ENCODE measurements at places on chromosomes 2 and 18.

DNA sequence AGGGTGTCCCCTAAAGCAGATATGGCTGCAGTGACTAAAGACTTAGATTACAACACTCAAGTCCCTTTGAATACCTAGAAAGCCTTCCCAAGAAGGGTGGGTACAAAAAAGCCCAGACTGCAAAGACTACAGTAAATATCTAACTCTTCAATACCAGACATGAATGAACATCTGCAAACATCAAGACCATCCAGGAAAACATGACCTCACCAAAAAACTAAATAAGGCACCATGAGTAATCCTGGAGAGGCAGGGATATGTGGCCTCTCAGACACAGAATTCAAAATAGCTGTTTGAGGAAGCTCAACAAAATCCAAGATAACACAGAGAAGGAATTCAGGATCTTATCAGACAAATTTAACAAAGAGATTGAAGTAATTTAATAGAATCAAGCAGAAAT is 138.2 kb upstream of the OTOS start:
- no peak for DNase-seq

DNA sequence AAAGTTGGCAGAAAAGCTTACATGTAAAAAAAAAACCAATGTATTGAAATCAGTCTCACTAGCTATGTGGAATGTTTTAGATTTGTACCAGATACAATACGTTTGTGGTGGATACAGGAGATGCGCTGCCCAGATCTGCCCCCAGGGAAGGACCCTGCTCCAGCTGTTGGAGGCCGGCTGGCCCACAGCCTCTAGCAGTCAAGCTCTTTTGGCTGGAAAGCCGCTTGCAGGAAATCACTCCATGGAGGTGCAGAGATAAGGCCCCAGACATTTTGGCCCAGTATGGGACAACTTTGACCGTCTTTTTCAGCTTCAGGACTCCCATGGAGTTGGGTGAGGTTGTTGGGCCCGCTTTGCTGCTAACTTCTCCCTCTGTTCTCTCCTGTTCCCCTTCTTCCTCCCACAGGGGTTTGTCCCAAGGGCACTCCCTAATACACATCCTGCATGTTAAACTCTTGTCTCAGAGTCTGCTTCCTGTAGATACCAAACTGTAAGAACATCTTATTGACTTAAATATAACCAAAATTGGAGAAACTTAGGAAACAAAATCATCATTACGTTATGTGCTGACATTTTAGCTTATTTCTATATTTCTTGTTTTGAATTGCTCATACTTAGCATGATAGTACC is 1.7 kb upstream of the QPCT start:
- DNase-seq: no peak

- no peak for DNase-seq
Observed at GRCh38 chr18:75790796-75791195, 363.3 kb upstream of the SMIM21 start.

GRCh38 chr2:40487602-40488001 is 35.7 kb upstream of the SLC8A1 start:
- DNase-seq: no peak

- no peak for DNase-seq
Observed at GRCh38 chr2:225100269-225100668, 58.0 kb upstream of the DOCK10 start.

GRCh38 chr2:117856415-117857210 is 42.1 kb downstream of the DDX18 start:
- no peak for DNase-seq

DNA sequence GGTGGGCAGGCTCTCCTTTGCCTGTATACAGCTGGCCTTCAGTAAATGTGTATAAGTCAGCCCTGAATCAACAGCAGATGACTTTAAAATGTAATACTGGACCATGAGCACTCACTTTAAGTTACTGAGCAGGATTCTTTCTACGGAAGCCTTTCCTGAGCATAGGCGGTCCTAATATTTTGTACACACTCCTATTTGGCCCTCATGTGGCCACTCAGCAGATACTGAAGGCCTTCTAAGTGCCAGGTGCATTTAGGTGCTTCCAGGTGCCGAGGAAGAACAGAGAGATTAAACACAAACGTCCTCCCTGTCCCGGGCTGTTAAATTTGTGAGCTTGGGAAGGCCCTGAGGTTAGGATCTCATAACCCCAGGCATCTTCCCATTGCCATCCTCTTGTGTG is 27.0 kb downstream of the UXS1 start:
- no peak for DNase-seq

DNA sequence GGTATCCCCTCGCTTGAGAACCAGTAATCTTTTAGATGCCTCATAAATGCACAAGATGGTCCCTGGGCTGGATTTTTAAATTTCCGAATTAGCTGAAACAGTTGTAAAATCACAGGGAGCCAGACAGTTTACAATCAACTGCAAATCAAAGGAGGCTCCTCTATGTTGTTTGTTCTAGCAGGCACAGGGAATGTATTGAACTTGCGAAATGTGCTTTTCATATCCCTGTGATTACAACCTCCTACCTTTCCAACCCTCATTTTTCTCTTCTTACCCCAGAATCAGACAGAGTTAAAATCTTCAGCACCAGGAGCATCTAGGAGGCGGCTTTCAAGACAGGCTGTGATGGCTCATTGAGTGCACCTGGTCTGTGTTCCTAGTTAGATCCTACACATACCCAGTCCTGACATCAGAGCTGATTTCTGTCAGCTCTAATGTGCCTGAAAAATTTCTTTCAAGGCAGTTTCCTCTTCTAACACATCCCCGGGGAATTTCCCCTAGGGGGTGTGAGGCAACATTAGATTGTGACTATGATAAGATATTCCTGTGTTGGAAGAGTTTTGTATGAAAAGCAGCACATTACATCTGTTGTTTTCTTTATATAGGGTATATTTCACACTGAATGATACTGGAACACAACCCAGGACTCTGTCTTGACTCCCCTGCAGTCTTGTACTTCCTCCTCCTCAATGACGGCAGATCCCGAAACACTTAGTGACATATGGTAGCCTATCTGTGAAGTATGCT is 17.9 kb upstream of the CAVIN2 start:
- no peak for DNase-seq

- DNase-seq: no peak
Observed at GRCh38 chr2:32932825-32933755, 13.7 kb upstream of the LTBP1 start.

GRCh38 chr18:74229005-74229404 is 62.8 kb downstream of the CYB5A start:
- DNase-seq: no peak

- no peak for DNase-seq
Observed at GRCh38 chr2:140880573-140880972, 1250.2 kb downstream of the LRP1B start.

GRCh38 chr18:1487457-1487856 is 582.8 kb downstream of the ADCYAP1 start:
- DNase-seq: no peak

DNA sequence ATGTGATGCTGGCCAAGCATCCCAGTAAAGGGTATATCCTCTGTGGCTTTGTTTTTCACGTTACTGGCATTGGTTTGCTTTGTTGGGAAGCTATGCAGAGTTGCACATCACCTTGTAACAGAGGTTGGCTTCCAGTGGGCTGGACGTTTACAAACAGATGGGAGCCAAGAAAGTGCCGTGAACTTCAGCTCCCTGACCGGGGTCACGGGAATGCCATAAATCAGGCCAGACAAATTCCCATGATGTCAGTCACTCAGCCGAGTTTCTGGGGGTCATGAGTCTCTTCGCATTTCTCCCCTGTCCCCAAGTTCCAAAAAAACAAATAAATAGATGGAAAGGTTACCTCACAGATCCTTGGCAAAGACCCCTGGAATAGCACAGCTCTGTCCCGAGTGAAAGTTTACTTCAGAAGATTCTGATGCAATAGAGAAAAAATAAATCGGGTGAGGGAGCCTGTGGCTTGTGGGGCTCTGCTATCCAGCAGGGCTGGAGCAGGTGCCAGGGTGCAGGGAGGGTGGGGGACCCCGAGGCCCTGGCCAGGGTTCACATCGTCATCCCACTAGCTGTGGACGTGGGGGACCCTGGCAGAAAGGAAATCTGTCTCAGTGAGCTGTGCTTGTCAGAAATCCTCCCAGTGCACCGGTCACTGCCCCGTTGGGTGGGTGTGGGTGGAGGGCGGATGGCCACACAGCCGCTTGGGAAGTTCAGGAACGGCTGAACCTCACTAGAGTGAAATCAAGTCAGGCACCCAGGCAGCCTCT is 27.8 kb downstream of the TWIST2 start:
- DNase-seq: no peak

DNA sequence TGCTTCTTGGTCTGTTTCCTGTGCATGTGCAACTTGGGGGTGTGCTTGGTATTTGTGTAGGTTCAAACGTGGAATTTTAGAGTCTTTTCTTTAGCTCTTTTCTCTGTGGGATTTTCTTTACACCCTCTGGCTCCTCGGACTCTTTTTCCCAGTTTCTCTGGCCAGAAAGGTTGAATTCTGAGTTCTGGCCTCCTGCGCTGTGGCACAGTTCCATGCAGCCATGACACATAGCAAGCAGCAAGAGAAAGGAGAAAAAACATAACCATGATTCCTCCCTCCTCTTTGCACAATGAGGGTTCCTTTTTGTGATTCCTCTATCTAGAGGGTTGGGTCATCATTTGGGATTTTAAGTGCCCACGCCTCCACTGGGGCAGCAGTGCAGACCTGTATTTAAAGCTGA is 33.8 kb downstream of the TMEM182 start:
- no peak for DNase-seq

GRCh38 chr2:126774761-126775160 is 118.8 kb downstream of the GYPC start:
- no peak for DNase-seq

GRCh38 chr18:48956356-48956755 is 5.6 kb upstream of the SMAD7 start:
- no peak for DNase-seq

All from CD4-positive, alpha-beta T cell treated with Interleukin-2 at 100 ng/mL for 4 hours (primary cell).